ENCODE measurements at places on chromosomes 16 and 17.

- no peak for DNase-seq
These were observed 10.5 kb downstream of the CCR7 start for GRCh38 chr17:40554646-40555295.

DNA sequence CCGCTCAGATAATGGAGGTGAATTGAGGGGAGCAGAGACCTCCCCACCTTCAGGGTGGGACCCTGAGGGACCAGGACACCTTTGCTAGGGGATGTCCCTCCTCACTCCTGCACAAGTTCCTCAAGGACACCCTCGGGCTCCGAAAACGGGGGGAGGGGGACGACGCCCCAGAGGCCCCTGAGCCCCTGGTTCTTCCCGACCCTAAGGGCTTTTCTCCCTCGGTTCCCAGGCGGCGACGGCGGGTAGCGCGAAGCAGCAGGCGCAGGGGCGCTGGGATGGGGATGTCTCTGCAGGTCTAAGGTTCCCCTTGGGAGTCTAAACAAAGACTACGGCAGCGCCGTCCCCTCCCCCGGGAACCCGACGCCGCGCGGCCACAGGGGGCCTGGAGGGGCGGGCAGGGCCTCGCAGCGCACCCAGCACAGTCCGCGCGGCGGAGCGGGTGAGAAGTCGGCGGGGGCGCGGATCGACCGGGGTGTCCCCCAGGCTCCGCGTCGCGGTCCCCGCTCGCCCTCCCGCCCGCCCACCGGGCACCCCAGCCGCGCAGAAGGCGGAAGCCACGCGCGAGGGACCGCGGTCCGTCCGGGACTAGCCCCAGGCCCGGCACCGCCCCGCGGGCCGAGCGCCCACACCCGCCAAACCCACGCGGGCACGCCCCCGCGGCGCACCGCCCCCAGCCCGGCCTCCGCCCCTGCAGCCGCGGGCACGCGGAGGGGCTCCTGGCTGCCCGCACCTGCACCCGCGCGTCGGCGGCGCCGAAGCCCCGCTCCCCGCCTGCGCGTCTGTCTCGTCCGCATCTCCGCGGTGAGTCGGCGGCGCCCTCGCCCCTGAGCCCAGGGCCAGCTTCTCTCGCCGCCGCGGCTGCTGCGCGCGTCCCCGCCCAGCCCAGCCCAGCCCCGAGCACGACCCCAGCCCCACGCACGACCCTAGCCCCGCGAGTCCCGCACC is 36.7 kb upstream of the NDRG4 start:
- no peak for DNase-seq

DNA sequence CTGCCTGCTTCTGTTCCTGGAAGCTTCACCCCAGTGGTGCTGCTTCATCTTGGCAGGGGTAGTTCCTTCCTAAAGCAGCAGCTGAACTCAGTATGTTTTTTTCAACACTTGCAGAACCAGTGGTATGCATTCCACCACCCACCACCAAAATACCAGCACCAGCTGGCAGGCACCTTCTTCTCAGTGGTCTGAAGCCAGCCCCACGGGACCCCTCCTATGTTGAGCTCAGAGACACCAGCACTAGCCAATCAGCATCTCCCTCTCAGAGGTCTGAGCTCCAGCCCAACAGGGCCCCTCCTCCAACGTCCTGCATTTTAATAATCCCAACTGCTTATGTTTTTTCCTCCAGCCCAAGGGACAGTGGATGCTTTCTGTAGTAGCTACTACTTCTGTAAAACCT is 299.6 kb upstream of the CCL2 start:
- DNase-seq = no peak

DNA sequence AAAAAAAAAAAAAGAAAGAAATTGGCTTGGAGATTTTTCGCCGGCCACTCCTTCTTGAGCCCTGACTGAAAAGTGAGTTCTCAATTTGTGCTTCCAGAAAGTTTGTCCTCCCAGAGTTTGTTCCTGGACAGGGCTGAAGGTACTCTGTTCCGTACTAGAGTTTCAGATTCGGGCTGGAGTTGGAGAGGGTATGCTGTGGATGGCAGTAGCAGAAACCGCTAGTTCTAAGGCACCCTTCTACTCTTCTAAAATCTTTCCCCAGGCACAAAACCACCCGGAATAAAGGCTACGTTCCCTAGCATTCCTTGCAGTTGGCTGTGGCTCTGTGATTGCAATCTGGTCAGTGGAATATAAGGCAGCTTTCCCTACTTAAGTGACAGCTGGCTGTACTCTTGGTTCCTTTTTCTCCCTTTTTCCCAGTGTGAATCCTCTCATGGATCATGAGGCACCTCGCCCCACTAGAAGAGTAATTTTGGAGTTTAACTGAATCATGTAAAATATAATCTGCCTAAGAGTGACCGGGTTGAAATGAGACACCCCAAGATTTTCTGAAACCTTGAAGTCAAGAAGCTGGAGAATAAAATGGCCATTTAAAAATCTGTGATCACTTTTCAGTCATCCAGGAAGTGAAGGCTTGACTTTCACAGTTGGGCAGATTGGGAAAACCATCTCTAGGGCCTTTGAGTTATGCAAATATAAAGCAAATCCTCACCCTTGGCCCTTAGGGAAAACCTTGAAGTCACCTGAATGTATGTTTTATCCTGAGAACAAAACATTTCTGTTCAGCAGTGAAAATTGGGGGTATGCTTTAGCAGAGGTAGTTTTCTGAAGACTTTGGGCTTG is 901 bp upstream of the HEATR6 start:
- peak; percentile 46 for DNase-seq

- DNase-seq = peak; percentile 41
These were observed 30.5 kb downstream of the BAIAP2 start for GRCh38 chr17:81065500-81065899.

GRCh38 chr17:11144358-11145233 is 96.4 kb upstream of the SHISA6 start:
- DNase-seq = peak; percentile 23

GRCh38 chr16:47627721-47628120 is 166.6 kb downstream of the PHKB start:
- no peak for DNase-seq

DNA sequence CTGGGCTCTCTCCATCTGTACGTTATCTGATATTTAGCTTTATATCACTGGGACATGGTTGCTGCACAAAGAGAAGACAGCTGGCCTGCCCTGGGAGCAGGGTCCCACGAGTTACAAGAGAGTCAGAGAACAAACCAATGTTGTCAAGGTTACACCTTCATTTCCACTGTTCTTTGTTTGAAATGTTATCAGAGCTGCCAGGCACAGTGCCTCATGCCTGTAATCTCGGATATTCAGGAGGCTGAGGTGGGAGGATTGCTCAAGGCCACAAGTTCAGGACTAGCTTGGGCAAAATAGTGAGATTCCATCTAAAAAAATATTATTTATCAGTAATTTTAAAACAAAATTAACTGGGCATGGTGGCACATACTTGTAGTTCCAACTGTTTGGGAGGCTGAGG is 34.6 kb downstream of the ATP6V0A1 start:
- no peak for DNase-seq

DNA sequence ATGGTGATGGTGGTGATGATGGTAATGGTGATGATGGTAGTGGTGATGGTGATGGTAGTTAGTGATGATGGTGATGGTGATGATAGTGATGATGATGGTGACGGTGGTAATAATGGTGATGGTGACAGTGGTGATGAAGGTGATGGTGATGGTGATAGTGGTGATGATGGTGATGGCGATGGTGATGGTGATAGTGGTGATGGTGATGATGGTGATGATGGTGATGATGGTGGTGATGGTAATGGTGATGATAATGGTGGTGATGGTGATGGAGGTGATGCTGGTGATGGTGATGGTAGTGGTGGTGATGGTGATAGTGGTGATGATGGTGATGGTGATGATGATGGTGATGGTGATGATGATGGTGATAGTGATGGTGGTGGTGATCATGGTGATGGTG is 148.7 kb upstream of the TNRC6C start:
- no peak for DNase-seq

- peak; percentile 85 for DNase-seq
These were observed 110.0 kb downstream of the N4BP1 start for GRCh38 chr16:48499923-48500381.

GRCh38 chr16:89563639-89564392 is 3.3 kb downstream of the RPL13 start:
- no peak for DNase-seq

DNA sequence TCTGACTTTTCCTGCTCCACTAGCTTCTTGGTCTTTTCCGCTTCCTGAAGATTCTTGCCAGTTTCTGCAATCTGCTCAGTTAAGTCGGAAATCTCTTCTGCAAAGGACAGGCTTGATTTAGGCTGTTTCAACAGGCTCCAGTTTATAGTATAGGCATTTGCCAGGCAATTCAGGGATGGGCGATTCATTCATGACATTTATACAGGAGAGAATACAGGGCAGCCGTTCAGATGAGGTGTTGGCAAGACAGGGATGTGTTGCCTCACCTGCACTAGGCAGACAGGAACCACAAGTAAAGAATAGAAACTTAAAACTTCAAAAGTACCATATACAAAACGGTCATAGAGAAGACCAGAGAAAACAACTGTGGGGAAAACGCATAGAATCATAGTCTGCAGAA is 61.7 kb downstream of the MYH13 start:
- no peak for DNase-seq

DNA sequence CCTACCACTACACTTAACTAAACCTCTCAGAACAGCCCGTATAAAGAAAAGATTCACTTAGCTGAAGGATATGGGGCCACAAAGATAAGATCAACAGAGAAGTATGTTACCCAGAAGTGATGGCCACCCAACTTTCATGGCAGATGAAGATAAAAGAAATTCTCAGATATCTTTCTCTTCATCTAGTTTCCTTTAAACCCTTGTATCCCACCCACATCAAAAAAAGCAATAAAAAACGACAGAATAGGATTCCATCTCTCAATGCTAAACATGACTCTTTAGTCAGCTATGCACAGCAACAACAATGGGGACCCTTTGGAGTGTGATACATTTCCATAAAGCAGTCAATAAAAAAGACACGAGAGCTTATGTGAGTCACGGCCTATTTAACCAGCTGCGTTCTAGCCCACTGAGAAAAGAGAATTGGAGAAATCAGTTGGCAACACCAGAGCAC is 86.6 kb downstream of the SNX11 start:
- no peak for DNase-seq

DNA sequence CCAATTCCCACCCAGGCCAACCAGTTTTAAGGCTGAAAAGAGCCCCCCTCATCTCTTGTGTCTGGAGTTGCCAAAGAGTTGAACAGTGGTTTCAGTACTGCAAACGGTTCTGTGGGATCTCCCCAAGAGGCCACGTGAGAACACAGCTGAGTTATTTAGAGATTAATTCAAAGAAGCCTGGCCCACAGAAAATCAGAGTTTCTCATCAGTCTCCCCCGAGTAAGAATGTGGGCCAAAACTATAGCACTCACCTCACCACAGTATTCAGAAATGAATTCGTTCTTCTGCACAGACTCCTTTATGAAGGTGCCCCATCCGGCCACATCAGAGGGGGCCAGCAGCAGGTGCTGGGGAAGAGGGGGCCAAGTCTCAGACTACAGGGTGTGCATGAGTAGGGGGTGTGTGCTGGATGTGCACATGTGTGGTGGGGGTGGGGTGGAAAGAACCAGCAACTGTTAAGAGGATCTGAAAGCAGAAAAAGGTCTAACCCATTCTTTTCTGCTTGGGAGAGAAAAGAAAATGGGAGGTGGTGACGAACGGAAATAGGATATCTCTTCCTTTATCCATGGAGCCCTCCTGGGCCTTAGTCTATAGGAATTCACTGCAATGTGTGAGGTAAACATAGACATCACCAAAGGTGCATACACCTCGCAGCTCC is 22.6 kb downstream of the CNTNAP1 start:
- no peak for DNase-seq

DNA sequence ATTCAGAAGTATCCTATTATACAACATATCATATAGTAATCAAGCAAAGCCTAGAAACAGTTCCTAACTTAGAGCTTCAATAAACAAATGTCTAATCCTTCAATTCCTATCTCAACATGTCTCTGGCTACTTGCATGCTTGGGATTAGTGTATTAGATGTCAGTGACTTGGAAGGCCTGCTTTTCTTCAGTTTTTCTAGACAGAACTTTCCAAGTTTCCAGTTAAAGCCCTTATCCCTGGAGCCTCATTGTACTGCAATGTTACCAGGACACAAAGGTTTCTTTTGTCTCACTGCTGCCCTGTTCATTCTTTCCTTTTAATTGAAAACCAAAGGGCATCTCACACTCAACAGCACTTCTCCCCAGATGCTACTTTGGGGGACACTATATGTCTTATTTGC is 16.5 kb downstream of the PSME3IP1 start:
- no peak for DNase-seq

DNA sequence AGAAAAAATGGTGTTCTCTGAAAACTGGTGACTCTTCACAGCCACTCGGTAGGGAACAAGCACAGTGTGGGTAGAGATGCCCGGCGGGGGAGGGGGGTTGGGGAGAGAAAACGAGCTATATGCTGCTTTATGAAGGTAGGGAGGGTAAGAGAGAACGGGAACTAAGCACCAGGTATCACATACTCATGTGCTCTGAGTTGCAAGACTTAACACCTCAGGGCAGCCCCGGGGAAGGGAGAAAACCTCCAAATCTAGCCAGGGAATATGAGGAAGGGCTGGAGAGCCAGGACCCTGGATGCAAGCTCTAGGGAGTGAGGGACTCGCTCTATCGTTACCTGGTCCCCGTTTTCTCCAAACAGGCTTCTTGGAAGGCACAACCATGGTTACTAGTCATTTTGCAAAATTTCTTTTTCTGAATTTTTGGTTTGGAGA is 35.3 kb downstream of the HIC1 start:
- DNase-seq = no peak

DNA sequence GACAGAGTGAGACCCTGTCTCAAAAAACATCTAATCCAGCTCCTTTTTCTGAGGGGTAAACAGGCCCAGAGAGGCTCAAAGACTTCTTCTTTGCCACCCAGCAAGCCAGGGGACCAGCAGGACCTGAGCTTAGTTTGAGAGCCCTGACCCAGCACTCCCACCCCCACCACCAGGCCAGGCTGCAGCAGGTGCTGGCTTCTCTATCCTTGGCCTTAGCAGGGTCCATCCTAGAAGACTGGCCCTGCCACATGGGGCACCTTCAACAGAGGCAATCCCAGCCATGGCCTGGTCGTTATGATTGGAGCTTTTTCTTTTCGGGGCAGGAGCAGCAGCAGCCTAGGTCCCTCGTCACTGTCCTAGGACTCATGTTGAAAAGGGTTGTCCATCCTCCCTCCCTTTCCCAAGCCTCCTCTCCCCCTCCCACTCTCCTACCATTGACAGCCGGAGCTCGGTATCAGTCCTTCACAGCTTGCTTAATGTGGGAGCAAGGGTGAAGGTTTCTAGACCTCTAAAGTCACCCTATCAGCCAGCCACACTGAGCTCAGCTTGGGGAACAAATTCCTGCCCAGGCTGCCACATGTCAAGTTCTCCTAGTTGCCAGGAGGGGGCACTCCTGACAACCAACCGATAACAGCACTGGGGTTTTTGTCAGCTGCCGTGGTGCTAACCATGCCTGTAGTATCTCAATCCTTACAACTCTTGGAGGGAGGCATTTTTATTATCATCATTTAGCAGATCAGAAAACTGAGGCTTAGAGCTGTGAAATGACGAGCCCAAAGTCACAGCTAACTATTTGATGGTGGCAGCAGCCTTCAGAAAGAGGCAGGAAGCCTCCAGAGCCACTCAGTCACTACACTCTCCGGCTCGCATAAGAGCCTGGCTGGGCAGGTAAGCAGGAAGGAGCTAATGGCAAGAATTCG is 11.2 kb downstream of the MRPL27 start:
- no peak for DNase-seq

- no peak for DNase-seq
These were observed 360.8 kb downstream of the C16orf95 start for GRCh38 chr16:86956437-86956836.
